Naive thymus-derived CD4-positive, alpha-beta T cell (primary cell): ENCODE measurements at places on chromosomes 1 and 21. TPM values are rescaled to one million over a fixed set of nuclear protein-coding genes. Genes with fewer than 3 reads are reported as not detected.

DCLRE1B gene
- total RNA-seq: 6.9 TPM

ILDR2 gene
- 9.3 and 10.0 TPM in 2 replicates for total RNA-seq

CPT2 gene
- 23.0 TPM for total RNA-seq

RWDD3 gene
- total RNA-seq: 24.9 TPM

AK4 gene
- 114 and 121 TPM in 2 replicates for total RNA-seq

MARK1 gene
- total RNA-seq: not detected

PGBD2 gene
- 6.1 TPM for total RNA-seq

LEPROT gene
- total RNA-seq: 20.8 TPM

ZFP69B gene
- total RNA-seq: 8.3 TPM

SETD4 gene
- 20.7 and 20.9 TPM in 2 replicates for total RNA-seq

DDX20 gene
- 27.0 TPM for total RNA-seq

CYP4A11 gene
- not detected for total RNA-seq

DNA sequence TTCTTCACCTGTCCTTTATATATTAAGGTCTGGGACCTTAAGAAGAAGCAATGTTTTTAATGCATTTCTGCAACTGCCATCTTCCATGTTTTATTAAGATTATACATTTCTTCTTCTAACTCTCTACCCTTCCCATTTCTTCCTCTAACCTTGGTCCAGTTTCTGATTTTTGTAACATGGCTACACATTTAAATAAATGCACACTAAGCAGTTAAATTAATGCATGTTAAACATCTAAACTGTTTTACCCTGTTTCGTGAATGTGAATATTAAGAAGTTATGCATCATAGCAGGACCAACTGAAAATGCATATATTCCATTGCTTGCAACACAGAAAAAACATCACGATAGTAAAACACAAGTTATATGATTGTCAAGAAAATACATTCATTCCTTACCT lies 3.7 kb downstream of the BRINP3 start:
- no peak overlapping the region for H3K27ac ChIP-seq
- H3K4me3 ChIP-seq: no peak overlapping the region
- no peaks in the 10 kb centered on the region for H3K27me3 ChIP-seq
- no peak for DNase-seq
- no peaks in the 10 kb centered on the region for H3K36me3 ChIP-seq

GRCh38 chr1:246632281-246633168 lies 66.3 kb downstream of the CNST start:
- peaks cover under 1% of the 10 kb centered on the region for H3K36me3 ChIP-seq
- H3K27ac ChIP-seq: no peak overlapping the region
- no peaks in the 10 kb centered on the region for H3K27me3 ChIP-seq
- no peak for DNase-seq

DNA sequence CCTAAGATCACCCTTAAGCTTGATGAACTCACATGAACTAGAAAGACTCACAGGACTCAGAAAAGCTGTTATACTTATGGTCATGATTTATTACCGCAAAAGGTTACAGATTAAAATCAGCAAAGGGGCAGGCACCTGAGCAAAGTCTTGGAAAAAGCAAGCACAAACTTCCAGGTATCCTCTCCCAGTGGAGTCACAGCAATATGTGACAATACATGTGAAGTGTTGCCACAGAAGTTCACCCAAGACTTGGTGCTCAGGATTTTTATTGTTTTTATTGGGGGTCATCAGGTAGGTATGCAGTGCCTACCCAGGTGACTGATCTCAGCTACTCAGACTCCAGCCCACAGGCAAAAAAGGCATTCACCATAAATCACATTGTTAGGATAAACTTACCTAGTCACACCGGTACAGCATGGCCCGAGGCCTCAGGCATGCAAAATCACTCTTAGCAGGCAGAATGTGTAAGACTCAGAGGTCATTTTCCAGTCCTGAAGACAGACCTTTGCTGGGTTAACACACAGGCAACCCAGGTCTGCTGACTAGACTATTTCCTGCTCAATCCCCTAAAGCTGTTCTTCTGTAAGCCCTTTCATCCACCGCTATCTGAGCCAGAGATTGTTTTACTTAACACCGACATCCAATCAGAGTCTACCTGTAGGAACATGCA lies 55.6 kb downstream of the SSX2IP start:
- no peaks in the 10 kb centered on the region for H3K36me3 ChIP-seq
- H3K4me3 ChIP-seq: no peak overlapping the region
- H3K27ac ChIP-seq: no peak overlapping the region
- DNase-seq: no peak

- H3K4me3 ChIP-seq: no peak overlapping the region
- DNase-seq: no peak
- H3K27me3 ChIP-seq: no peaks in the 10 kb centered on the region
- H3K4me1 ChIP-seq: no peaks in the 10 kb centered on the region
- H3K36me3 ChIP-seq: no peaks in the 10 kb centered on the region
Measured at GRCh38 chr1:18719786-18720451, 89.3 kb downstream of the PAX7 start.

DNA sequence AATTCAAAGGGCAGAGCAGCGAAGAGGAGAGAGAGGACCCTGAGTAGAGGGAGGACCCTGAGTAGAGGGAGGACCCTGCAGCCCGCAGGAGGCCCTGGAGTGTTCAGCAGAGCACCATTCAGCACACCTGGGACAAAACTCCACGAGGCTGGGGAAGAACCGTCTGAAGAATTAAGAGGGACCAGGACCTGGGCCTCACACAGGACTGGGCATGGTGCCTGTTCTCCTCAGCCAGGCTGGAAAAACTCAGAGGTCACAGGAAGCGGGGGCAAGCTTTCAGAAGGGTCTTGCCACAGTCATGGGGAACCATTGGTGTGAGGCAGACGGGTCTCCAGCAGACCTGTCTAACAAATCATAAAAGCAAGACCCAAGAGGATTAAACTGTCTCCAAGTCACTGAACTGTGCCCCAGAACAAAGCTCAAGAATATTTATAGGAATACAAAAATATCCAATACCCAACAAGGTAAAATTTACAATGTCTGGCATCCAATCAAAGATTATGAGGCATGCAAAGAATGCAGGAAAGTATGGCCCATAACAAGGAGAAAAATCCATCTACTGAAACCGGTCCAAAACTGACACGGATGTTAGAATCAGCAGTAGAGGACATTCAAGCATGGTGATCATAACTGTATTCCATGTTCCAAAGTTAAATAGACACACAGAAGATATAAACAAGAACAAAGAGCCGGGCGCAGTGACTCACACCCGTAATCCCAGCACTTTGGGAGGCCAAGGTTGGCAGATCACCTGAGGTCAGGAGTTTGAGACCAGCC lies 30.6 kb downstream of the MORN1 start:
- H3K27me3 ChIP-seq: no peaks in the 10 kb centered on the region
- no peak overlapping the region for H3K4me3 ChIP-seq
- H3K4me1 ChIP-seq: no peaks in the 10 kb centered on the region
- DNase-seq: no peak

GRCh38 chr1:174160109-174160473 lies 771 bp downstream of the RABGAP1L start:
- H3K27ac ChIP-seq: peak overlapping the region; percentile 87
- H3K4me1 ChIP-seq: peaks cover 9% of the 10 kb centered on the region
- H3K27me3 ChIP-seq: no peaks in the 10 kb centered on the region
- H3K4me3 ChIP-seq: peak overlapping the region; percentile 72
- DNase-seq: no peak

DNA sequence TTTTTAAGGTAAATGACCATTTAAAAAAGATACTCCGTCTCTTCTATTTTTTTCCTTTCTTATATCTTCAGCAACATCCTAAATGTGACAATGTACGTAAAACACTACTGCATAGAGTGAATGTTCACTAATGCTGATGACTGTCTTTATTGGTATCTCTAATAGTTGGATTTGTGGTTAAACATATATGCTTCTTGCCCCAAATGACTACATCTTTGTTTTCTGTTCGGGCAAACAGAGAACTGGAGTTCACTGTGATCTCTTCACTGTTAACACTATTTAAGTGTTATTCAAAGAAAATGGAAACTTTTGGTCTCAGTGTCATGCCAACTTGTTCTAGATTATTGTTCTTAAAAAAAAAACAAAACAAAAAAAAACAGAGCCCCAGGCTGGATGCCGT lies 109.4 kb downstream of the KIF26B start:
- no peaks in the 10 kb centered on the region for H3K36me3 ChIP-seq
- H3K4me1 ChIP-seq: no peaks in the 10 kb centered on the region
- no peak overlapping the region for H3K4me3 ChIP-seq

- H3K27ac ChIP-seq: no peak overlapping the region
- H3K4me3 ChIP-seq: no peak overlapping the region
- H3K4me1 ChIP-seq: no peaks in the 10 kb centered on the region
- DNase-seq: no peak
- H3K27me3 ChIP-seq: no peaks in the 10 kb centered on the region
- H3K36me3 ChIP-seq: no peaks in the 10 kb centered on the region
Measured at GRCh38 chr1:246058466-246058865, 448.6 kb downstream of the SMYD3 start.

GRCh38 chr21:26847002-26847401 lies 1.8 kb upstream of the ADAMTS1 start:
- H3K27me3 ChIP-seq: peaks cover 16% of the 10 kb centered on the region
- no peaks in the 10 kb centered on the region for H3K36me3 ChIP-seq
- DNase-seq: no peak
- H3K4me3 ChIP-seq: peak overlapping the region; percentile 22

DNA sequence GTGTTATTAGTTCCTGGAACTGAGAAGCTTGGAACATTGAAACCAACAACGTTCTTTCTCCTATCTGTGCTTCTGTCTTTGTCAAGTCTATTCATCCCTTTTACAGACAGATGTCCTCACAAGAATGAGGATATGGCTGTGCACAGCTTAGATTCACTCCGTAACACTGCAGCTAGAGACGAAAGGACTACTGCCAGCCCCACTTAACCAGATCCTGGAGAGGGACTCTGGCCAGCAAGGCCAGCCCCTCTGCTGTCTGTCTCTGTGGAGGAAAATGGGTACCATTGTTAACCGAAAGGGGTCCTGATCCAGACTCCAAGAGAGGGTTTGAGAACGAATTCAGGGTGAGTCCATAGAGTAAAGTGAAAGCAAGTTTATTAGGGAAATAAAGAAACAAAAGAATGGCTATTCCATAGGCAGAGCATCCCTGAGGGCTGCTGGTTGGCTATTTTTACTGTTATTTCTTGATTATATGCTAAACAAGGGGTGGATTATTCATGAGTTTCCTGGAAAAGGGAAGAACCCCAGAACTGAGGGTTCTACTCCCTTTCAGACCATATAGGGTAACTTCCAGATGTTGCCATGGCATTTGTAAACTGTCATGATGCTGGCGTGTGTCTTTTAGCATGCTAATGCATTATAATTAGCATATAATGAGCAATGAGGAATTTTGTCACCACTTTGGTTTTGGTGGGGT lies 17.4 kb upstream of the USP24 start:
- no peak for DNase-seq
- no peaks in the 10 kb centered on the region for H3K27me3 ChIP-seq
- H3K36me3 ChIP-seq: no peaks in the 10 kb centered on the region

DNA sequence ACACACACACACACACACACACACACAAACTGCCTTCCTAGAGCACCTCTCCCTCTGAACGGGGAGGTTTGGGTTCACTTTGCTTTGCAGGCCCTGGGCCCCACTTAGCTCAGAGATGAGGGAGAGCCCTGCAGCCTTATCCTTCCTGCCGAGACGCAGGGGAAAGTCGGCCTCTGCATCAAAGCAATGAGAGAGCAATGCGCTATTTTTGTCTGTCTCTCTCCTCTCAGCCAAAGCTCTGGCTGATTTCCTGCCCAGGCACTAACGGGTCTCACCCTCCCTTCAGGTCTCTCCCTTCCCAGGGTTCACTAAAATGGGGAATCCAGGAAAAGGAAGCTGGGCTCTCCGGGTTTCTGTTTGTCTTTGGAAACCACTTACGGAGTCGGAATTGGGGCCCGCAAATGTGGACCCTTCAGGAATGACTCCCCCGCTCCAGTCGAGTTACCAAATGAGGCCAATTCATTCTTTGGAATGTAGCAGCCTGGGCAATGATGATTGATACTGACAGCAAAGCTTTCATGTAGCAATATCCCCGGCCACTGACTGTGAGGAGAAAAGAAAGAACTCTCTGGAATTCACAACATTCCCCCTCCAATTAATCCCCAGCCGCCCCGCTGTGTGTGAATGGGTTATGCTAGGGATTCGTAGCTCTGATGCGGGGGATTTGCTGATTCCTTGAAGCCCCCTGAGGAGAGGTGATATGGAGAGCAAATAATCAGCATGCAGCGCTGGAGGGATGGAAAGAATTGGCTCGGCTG lies 61.5 kb upstream of the WLS start:
- H3K36me3 ChIP-seq: no peaks in the 10 kb centered on the region
- H3K4me1 ChIP-seq: no peaks in the 10 kb centered on the region
- no peak overlapping the region for H3K4me3 ChIP-seq
- no peak overlapping the region for H3K27ac ChIP-seq

DNA sequence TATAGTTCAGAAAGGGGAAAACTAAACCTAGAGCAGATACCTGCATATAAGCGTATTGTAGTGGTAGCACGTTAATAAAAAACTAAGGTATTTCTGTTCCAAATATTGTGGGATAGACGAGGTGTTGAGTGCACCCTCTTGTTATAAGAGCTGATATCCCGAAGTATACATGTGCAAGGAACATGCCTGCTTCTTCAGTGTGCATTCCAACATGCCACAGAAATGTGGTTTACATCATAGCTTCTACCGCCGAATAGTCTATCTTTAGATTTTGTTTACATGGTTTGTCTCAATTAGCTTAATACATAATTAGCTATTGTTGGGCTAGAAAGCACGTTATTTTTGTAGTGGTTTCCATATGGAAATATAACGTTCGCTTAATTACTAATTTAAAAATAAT lies 2.2 kb downstream of the CHRM3 start:
- no peaks in the 10 kb centered on the region for H3K4me1 ChIP-seq
- H3K27ac ChIP-seq: no peak overlapping the region
- no peak overlapping the region for H3K4me3 ChIP-seq
- H3K27me3 ChIP-seq: peaks cover 16% of the 10 kb centered on the region
- no peak for DNase-seq

- H3K4me3 ChIP-seq: peak overlapping the region; percentile 71
- H3K4me1 ChIP-seq: peaks cover 9% of the 10 kb centered on the region
- H3K36me3 ChIP-seq: no peaks in the 10 kb centered on the region
- no peaks in the 10 kb centered on the region for H3K27me3 ChIP-seq
Measured at GRCh38 chr21:41877901-41878830, 978 bp downstream of the PRDM15 start.

GRCh38 chr1:107454791-107455190 lies 314.0 kb downstream of the NTNG1 start:
- no peak overlapping the region for H3K4me3 ChIP-seq
- H3K36me3 ChIP-seq: no peaks in the 10 kb centered on the region
- H3K27me3 ChIP-seq: no peaks in the 10 kb centered on the region
- H3K4me1 ChIP-seq: no peaks in the 10 kb centered on the region

- H3K27me3 ChIP-seq: peaks cover 5% of the 10 kb centered on the region
- H3K4me1 ChIP-seq: no peaks in the 10 kb centered on the region
- DNase-seq: no peak
- H3K4me3 ChIP-seq: no peak overlapping the region
- H3K36me3 ChIP-seq: no peaks in the 10 kb centered on the region
- no peak overlapping the region for H3K27ac ChIP-seq
Measured at GRCh38 chr1:157104598-157105293, 5.1 kb upstream of the ETV3L start.

GRCh38 chr1:117606649-117607430 lies 992 bp downstream of the TENT5C start:
- H3K36me3 ChIP-seq: no peaks in the 10 kb centered on the region
- peaks cover 28% of the 10 kb centered on the region for H3K4me1 ChIP-seq
- H3K4me3 ChIP-seq: peak overlapping the region; percentile 71

- peaks cover 5% of the 10 kb centered on the region for H3K4me1 ChIP-seq
- no peak for DNase-seq
- no peak overlapping the region for H3K4me3 ChIP-seq
- no peaks in the 10 kb centered on the region for H3K36me3 ChIP-seq
- H3K27ac ChIP-seq: no peak overlapping the region
Measured at GRCh38 chr1:110308247-110308646, 30.9 kb upstream of the RBM15 start.
